ENCODE measurements at places on chromosomes 12 and 14. TPM values are rescaled to one million over a fixed set of nuclear protein-coding genes. Genes with fewer than 3 reads are reported as not detected.

- DNase-seq: no peak
- peaks cover 2% of the 10 kb centered on the region for H3K27me3 ChIP-seq
- no peaks in the 10 kb centered on the region for H3K36me3 ChIP-seq
- no peak overlapping the region for H3K27ac ChIP-seq
Observed at GRCh38 chr12:108773798-108774788, 42.8 kb upstream of the CORO1C start.

GRCh38 chr12:131615326-131616042, 95.4 kb upstream of the SFSWAP start:
- no peak for DNase-seq
- H3K27me3 ChIP-seq: peaks cover 6% of the 10 kb centered on the region
- H3K36me3 ChIP-seq: no peaks in the 10 kb centered on the region
- H3K4me1 ChIP-seq: no peaks in the 10 kb centered on the region
- H3K27ac ChIP-seq: no peak overlapping the region

The HOXC5 gene
- total RNA-seq: not detected

- no peaks in the 10 kb centered on the region for H3K27me3 ChIP-seq
- H3K4me1 ChIP-seq: no peaks in the 10 kb centered on the region
- H3K36me3 ChIP-seq: peaks cover 32% of the 10 kb centered on the region
- DNase-seq: no peak
Observed at GRCh38 chr12:107584563-107584962, 101.0 kb upstream of the PWP1 start.

DNA sequence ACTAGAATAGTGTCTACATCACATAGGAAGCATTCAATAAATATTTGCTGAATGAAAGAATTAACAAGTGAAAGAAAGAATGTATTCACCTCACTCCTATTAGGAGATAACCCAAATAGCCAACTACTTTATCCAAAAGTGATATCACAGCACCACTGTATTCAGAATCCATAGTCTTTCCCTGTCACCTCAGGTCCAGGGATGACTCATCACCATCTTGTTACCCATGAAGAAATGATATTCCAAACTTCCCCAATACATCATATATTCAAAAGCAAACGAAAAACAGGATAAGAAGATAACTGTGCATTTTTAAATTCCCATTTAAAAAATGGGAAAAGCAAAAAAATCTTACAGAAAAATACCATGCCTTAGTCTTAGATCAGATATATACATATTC, 39.1 kb downstream of the TXNDC16 start:
- no peaks in the 10 kb centered on the region for H3K4me1 ChIP-seq
- H3K4me3 ChIP-seq: no peak overlapping the region
- H3K36me3 ChIP-seq: peaks cover 8% of the 10 kb centered on the region
- H3K27me3 ChIP-seq: no peaks in the 10 kb centered on the region

DNA sequence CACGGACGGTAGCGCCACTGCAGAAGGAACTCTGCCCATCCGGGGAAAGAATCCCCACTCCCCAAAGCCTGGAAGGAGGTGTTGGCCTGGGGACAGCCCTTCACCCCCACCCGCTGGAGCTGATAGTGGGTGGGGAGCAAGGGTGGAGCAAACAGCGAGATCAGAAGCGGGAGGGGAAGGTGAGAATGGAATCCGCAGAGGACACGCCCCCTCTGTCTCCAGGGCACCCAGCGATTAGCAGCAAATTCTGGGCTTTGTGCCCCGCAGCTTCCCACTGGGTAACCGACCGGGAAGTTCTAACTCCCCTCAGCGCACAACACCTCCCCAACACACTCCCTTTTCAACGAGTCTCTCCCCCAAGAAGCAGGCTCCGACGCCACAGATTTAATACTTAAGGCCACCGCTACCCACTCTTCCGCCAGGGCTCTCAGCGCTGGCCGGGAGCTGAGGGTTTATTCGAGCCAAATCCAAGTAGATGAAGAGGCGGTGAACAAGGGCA, 1.4 kb downstream of the SLC25A29 start:
- H3K4me3 ChIP-seq: peak overlapping the region; percentile 65
- H3K27ac ChIP-seq: no peak overlapping the region
- H3K27me3 ChIP-seq: peaks cover 6% of the 10 kb centered on the region

DNA sequence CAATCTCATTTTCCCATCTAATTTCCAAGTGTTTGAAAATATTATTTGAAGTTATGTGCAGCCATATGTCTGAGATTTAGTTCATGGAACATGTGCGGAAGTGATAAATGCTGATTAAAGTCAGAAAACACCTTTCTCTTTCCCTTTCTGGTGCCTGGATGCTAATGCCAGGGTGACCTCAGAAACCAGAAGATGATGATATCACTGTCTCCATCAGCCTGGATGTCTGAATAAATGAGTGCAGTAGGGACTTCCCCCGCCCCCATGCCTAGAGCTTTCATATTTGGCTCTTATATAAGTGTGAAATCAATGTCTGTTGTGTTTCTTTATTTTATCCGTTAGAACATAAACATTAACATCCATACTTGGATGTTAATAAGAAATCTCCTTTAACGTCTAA, 261.9 kb upstream of the LRIG3 start:
- no peak overlapping the region for H3K4me3 ChIP-seq
- no peak overlapping the region for H3K27ac ChIP-seq
- peak; percentile 46 for DNase-seq
- no peaks in the 10 kb centered on the region for H3K36me3 ChIP-seq

The CLEC14A gene
- total RNA-seq: not detected

DNA sequence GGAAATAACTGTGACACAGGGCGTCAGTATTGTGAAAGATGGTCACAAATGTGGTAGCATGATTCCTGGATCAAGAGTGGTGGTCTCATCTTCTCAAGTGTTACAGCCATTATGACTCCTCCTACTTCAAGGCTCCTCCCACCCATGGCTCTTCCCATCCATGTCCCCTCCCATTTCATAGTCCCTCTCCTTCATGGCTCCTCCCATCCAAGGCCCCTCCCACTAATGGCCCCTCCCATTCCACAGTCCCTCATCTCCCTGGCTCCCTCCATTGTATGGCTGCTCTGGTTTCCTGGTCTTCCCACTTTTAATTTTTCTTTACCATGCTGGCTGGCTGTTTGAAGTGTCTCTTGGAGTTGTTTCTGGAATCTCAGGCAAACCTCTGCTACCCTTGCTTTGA, 1375.2 kb upstream of the TMEM132C start:
- no peaks in the 10 kb centered on the region for H3K27me3 ChIP-seq
- no peak overlapping the region for H3K27ac ChIP-seq
- no peak overlapping the region for H3K4me3 ChIP-seq
- no peak for DNase-seq
- no peaks in the 10 kb centered on the region for H3K4me1 ChIP-seq

The SCNN1A gene
- 0.26 TPM for total RNA-seq

DNA sequence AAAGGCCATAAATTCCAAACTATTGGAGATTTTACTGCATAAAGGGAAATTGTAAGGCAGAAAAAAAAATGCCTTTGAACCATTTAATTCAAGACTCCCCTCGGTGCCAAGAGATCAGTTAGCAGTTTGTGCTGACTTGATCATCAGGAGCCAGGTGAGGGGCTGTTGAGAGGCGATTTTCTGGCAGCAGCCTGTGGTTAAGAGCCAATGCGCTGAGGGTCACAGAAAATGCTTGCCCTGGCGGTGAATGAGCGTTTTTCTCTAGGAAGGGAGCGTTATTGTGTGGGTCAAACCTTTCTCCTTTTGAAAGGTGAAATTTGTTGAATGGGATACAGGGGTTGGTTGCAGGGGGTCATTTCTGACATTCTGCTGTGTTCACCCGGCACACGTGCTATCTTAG, 4.7 kb downstream of the SRRM4 start:
- peaks cover 17% of the 10 kb centered on the region for H3K27me3 ChIP-seq
- no peaks in the 10 kb centered on the region for H3K4me1 ChIP-seq
- no peaks in the 10 kb centered on the region for H3K36me3 ChIP-seq
- no peak for DNase-seq
- H3K27ac ChIP-seq: no peak overlapping the region

- H3K27me3 ChIP-seq: no peaks in the 10 kb centered on the region
- H3K27ac ChIP-seq: no peak overlapping the region
- no peak overlapping the region for H3K4me3 ChIP-seq
- DNase-seq: no peak
Observed at GRCh38 chr12:72296389-72296788, 24.2 kb downstream of the TRHDE start.

The KRT86 gene
- total RNA-seq: 0.10 TPM

DNA sequence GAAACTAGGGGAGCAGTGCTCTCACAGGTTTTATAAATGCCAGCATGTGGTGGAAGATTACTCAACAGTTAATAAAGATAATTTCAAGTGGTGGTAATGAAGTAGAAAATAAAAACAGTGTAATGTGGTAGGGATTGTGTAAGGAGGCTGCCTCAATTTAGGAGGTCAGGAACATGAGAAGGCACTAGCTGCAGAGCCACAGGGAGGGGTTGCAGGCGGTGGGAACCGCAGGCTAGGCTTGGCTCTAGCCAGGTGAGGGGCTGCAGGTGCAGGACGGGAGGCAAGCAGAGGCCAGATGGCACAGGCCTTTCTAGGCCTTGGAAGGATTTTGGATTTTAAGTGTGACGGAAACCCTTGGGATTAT, 768 bp downstream of the METTL25 start:
- no peaks in the 10 kb centered on the region for H3K27me3 ChIP-seq
- H3K27ac ChIP-seq: peak overlapping the region; percentile 97
- H3K4me3 ChIP-seq: peak overlapping the region; percentile 98
- DNase-seq: peak; percentile 13
- H3K4me1 ChIP-seq: peaks cover 44% of the 10 kb centered on the region
- peaks cover 39% of the 10 kb centered on the region for H3K36me3 ChIP-seq

GRCh38 chr12:5197656-5198055, 154.0 kb downstream of the KCNA5 start:
- no peak overlapping the region for H3K4me3 ChIP-seq
- no peak for DNase-seq
- no peaks in the 10 kb centered on the region for H3K36me3 ChIP-seq
- H3K4me1 ChIP-seq: no peaks in the 10 kb centered on the region
- no peak overlapping the region for H3K27ac ChIP-seq

- H3K27ac ChIP-seq: no peak overlapping the region
- H3K4me3 ChIP-seq: no peak overlapping the region
Observed at GRCh38 chr12:118777504-118777903, 203.8 kb upstream of the SRRM4 start.

All from activated CD4-positive, alpha-beta memory T cell treated with anti-CD3 and anti-CD28 coated beads for 36 hours (primary cell).